Kidney epithelial cell (primary cell): ENCODE measurements at places on chromosomes 16 and 17. TPM values are rescaled to one million over a fixed set of nuclear protein-coding genes. Genes with fewer than 3 reads are reported as not detected.

Gene HOXB1
- not detected in 2 replicates for total RNA-seq

Gene ZNF750
- total RNA-seq, result 0.55 and 0.84 TPM in 2 replicates

Gene RPRML
- total RNA-seq, result not detected in 2 replicates

Gene TNFRSF17
- not detected in 2 replicates for total RNA-seq

DNA sequence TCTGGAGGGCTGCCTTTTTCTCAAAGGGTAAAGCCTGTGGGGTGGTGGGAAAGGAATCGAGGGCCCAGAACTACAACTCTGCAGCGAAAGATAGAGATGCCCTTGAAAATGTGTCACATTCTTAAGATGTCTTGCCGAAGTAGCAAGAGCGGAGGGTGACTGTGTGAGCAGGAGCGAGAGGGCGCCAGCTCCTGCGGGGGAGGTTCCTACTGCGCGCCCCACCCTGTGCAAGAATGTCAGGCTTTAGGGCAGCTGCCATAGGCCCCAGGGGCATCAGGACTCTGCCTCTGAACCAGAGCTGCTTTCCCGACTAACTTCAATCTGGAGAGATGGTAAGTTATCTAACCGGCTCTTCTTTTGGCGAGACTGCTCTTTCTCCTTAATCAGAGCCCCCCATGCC is 11.8 kb upstream of the ITGAE start:
- DNase-seq, result no peak

DNA sequence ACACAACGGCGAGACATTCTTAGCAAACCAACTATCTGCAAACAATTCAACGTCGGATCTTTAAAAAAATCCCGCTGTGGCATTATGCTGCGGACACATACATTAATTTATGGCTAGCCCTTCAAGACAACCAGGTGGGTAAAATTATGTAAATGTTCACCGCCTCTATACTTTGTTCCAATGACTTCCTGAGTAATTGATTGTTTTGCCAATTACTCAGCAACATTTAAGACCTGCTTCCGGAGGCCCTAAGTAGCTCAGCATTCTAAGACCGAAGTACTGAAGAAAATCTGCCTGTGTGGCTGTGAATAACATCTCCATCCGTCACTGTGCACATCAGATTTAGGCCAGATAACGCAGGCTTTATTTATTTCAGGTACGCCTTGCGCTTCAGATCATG is 23.3 kb downstream of the QPRT start:
- DNase-seq, result no peak

DNA sequence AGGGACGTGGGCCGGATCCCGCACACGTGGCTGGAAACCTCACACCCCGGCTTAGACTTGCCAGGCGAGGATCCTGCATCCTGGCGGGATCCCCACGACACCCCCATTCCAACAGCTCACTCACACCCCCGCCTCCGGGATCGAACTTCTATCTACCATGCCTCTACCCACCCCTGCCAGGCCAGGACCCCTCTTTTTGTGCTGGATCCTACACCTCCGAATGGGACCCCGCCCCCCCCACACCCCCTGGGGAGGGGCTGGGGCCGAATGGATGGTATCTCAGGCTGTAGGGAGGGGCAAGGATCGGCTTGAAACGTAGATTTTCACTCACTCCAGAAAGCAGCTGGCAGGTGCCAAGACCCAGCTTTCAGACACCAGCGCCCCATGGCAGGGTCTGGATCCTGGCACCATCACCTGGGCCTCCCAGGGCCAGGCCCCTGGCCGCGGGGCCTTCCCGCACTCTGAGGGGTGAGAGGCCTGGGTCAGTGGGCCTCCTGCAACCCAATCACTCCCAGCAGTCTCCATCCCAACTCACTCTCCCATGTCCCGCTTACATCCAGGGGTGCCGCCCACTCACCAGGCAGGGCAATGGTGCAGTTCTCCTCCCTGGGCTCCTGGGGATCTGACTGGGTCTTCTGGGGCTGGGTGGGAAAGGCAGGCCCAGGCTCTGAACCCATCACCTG is 6.7 kb downstream of the PRSS36 start:
- no peak for DNase-seq

- DNase-seq, result no peak
These were observed 18.2 kb upstream of the SP6 start for GRCh38 chr17:47869114-47869513.

DNA sequence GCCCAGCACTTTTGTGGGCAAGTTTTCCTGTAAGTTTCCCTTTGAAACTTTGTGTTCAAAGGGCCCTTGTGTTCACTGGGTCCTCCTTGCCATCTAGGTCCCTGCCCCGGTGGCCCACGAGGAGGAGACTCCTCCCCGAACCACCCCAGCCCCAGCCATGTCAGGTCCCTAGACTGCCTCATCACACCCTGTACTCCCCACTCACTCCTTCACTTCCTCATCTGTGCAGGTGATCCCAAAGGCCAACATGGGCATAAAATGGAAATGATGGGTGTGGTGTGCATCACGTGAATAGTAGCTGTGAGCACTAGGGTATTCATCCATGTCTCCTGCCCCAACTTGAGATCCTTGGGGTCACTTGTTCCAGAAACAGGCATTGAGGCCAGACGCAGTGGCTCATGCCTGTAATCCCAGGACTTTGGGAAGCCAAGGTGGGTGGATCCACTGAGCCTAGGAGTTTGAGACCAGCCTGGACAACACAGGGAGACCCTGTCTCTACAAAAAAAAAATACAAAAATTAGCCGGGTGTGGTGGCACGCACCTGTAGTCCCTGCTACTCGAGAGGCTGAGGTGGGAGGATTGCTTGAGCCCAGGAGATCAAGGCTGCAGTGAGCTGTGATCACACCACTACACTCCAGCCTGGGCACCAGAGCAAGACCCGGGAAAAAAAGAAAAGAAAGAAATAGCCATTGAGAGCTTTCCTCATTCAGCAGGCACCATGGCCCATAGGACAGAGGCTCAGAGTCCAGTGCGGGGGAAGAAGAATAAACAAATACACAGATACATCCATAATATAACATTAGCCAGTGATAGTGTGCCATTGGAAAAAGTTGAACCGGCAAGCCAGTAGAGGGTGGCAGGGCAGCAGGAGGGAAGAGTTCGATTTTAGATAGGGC is 74.5 kb downstream of the KATNIP start:
- no peak for DNase-seq

GRCh38 chr17:34892461-34893249 is 68.6 kb downstream of the CCT6B start:
- no peak for DNase-seq
